Caki2 (cell line): ENCODE measurements at places on chromosomes 6 and 20. TPM values are rescaled to one million over a fixed set of nuclear protein-coding genes. Genes with fewer than 3 reads are reported as not detected.

DNA sequence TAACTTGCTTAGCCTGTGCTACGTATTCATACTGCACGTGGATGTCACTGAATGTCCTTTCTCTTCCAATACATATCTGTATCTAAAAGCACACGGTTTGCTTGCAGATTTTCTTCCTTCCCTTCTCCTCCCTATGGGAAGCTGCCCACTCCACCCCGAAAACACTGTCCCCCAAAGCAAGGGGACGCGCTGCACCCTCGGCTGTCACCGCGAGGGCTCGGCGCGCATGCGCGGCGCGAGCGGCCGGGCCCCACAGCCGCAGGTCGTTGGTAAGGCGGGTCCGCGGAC is 659 bp downstream of the TMX4 start:
- DNase-seq = peak; percentile 85

- DNase-seq = no peak
Observed at GRCh38 chr6:156866220-156867015, 89.2 kb downstream of the ARID1B start.

DNA sequence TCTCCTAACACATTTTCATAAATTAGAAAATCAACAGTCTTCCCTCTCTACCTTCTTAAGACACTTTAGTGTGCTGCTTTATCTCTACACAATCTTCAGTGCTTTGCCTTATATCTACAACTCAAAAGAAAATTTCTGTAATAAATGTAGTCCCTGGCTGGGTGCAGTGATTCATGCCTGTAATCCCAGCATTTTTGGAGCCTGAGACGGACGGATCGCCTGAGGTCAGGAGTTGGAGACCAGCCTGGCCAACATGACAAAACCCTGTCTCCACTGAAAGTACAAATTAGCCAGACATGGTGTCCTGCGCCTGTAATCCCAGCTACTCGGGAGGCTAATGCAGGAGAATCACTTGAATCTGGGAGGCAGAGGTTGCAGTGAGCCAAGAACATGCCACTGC is 9.7 kb upstream of the EDN1 start:
- no peak for DNase-seq

DNA sequence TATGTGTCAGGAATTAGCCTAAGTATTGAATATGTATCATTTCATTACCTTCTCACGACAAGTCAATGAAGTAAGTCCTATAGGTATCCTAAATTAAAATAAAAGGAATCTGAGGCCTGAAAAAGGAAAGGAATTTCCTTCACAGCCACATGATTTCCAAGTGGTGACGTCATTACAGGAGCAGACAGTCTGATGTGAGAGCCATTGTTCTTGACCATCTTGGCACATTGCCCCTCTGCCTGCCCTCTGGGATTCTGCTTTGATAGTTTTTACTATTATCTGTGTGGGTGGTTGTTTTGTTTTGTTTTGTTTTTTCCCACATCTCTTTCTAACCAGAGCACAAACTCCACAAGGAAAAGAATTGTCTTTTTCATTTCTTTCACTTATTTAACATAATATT is 219.8 kb upstream of the UFL1 start:
- DNase-seq = peak; percentile 55

DNA sequence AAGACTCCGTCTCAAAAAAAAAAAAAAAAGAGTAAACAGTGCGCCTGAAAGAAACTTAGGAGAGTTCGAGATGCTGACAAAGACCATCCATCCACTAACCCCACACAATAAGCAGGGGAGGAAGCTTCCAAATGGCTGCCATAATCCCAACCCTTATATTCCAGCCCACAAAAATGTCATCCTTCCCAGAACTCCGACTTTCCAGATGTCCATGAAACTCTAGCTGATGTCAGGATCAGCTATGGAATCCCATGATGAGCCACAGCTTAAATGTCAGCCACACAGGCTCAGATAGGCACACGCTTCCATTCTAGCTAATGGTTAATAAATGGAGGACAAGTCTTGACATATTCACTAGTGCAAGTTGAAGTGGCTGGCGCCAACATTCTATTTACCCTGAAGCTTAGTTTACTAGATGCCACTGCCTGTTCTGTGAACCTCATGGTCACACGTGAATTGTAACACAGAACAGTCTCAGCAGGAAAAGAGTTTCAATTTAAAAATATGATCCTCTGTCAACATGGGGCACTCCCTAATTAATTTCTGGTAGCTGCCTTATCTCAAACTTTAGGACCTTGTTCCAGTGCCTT is 75.5 kb downstream of the FOXF2 start:
- no peak for DNase-seq

- DNase-seq = no peak
Observed at GRCh38 chr6:170131351-170131750, 159.5 kb downstream of the DLL1 start.

- DNase-seq = peak; percentile 18
Observed at GRCh38 chr20:47067776-47068175, 173.1 kb downstream of the EYA2 start.

GRCh38 chr6:43946641-43947363 is 176.8 kb downstream of the VEGFA start:
- no peak for DNase-seq

GRCh38 chr6:35914536-35914935 is 6.4 kb downstream of the SRPK1 start:
- no peak for DNase-seq

- no peak for DNase-seq
Observed at GRCh38 chr20:34951652-34952051, 4.0 kb downstream of the GSS start.

GRCh38 chr20:45833883-45834796 is 541 bp downstream of the SNX21 start:
- peak; percentile 87 for DNase-seq

GRCh38 chr6:114108119-114109002 is 137.4 kb upstream of the HDAC2 start:
- peak; percentile 26 for DNase-seq

DNA sequence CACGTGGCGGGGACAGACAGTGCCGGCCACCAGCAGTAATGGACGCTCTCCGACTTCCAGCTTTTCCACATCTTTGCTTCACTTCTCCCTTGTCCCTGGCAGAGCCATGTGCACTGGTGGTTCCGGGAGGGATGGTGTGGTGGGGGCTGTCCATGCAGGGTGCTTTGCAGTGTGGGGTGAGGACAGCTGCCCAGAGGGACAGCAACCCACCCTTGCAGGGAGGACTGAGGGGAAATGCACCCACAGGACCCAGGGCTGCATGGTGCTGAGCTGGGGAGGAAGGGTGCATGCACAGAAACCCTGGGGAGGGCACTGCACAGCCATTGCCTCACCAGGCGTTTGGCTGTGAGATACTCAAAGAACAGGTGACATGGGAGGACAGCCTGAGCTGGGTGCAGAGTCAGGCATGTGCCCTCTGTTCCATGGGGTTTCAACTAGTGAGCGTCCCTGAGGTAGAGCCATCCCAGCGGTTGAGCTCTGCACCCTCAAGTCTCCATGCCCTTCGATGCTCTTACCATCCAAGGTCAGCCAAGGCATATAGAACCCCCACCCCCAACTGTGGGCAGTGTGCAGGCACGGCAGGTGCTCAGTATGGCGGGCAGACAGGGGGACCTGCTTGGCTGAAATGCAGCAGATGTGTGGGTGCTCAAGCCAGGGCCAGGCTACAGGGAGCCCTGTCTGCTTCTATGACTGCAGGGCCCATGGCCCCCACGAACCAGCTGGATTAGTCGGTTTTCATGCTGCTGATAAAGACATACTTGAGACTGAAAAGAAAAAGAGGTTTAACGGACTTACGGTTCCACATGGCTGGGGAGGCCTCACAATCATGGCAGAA is 239.7 kb downstream of the TTLL2 start:
- no peak for DNase-seq

DNA sequence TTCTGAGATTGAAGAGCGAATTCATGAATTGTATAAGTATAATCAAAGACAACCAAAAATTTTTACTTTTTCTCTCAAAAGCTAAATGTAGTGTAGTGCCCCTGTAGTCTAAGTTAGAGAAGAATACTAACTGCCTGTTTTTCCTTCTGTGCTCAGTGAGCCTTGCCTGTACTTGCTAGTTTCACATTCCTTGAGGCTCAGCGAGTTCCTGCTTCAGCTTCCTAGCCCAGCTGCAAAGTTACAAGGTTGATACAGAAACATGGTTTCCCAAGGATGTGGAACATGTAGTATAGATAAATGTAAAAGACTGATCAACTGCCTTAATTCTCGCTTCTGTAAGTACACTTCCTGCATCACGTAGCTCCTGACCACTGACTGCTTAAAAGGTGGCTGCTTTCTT is 33.1 kb upstream of the SEC63 start:
- no peak for DNase-seq

GRCh38 chr20:23644164-23644563 is 6.4 kb upstream of the CST3 start:
- DNase-seq = no peak

- DNase-seq = no peak
Observed at GRCh38 chr20:33929917-33930316, 63.8 kb upstream of the RALY start.

DNA sequence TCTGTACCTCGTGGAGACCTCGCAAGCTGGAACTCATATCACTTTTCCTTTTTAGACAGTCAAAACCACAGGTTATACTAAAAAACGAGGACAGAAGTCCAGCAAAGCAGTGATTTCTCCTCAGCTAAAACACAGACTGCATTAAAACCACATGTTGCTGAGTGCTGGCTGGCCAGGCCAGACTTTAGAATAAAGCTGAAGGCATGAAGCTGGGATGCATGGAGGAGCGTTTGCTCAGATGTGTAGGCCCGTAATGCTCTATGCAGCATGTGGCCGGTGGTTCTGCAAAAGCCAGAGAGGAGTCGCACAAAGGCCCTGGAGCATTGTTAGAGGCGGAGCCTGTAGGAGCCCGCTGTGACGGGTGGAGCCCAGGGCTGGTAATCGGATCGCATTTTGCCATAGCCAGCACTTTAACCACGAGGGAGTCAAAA is 83.6 kb downstream of the SMOC2 start:
- no peak for DNase-seq

GRCh38 chr6:147942363-147942762 is 400.3 kb upstream of the SASH1 start:
- no peak for DNase-seq

DNA sequence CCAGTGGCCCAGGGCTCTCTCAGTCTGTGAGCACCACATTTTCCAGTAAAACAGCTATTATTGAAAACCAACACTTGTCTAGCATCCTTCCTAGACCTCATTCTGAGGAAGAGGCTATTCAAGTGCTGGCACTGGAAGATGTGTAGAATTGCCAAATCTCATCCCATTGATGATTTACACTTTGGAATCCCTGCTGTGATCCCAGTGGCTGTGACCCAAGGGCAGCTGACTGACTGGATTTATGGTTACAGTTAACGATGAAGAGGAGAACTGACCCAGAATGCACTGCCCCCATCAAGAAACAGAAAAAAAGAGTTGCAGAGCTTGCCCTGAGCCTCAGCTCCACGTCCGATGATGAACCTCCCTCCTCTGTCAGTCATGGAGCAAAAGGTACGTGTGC is 2.4 kb downstream of the CMTR1 start:
- DNase-seq = peak; percentile 40

DNA sequence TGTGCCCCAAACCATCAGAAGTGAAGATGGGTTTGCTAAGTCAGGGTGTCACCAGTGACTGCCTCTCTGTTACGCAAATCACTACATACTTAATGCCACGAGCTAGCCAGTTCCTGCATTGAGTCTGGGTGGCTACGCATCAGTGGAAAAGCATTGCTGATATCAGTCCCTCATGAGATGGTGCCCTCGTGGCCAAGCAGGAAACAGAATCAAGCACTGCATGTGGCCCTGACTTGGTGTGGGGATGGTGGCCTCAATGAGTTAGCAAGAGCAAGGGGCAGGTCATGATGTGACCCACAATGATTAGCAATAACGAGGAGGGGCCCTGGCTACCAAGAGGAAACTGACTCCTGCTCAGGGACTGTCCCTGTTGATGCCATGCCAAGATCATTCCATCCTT is 51.6 kb upstream of the FNDC1 start:
- DNase-seq = no peak

DNA sequence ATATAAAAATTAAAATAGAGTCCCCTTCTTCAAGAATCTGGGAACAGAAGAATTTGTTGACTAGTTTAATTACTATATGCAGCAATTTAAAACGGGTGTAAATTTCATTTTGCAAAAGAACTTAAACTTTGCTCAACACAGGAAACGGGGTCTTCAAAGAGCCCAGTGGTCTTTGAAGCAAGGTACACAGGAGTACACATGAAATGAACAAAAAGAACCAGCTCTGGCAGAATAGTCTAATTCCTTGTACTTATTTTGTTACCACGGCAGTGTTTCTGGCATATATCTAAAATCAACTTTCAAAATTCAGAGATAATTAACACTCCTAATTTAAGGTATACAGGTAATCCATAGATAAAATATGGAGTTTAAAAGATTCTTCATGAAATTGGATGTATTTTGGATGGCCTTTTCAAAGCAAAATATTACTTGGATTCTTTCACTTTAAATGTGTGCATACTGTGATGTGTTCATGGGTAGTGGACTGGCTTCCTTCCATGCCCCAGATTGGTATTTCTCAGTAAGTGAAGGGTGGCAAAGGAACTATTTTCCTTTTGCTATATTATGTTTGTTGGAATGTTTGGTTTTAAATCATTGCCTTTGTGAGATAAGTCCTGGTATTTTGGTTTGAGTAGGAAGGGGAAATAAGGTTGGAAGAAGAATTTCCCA is 96.8 kb upstream of the THEMIS start:
- no peak for DNase-seq

- DNase-seq = no peak
Observed at GRCh38 chr6:151961809-151962208, 154.3 kb downstream of the ESR1 start.

- DNase-seq = no peak
Observed at GRCh38 chr6:136740050-136740974, 52.0 kb downstream of the MAP3K5 start.

STMN3 gene
- total RNA-seq = 70.6 and 73.0 TPM in 2 replicates

GSTA3 gene
- total RNA-seq = 0.61 TPM in 1 of 2 replicates, not detected in the other

ZSCAN26 gene
- total RNA-seq = 20.0 and 29.9 TPM in 2 replicates

TMEM14A gene
- total RNA-seq = 101 and 113 TPM in 2 replicates

CCM2L gene
- 21.5 and 29.4 TPM in 2 replicates for total RNA-seq

CLVS2 gene
- not detected in 2 replicates for total RNA-seq

SAMD3 gene
- total RNA-seq = not detected in 2 replicates

NKAIN2 gene
- total RNA-seq = 1.1 and 2.5 TPM in 2 replicates

IRAK1BP1 gene
- total RNA-seq = 2.1 and 2.7 TPM in 2 replicates

NKAIN4 gene
- 2.9 and 5.0 TPM in 2 replicates for total RNA-seq

TBX18 gene
- not detected in 2 replicates for total RNA-seq

CPXM1 gene
- total RNA-seq = not detected in 2 replicates

GUCA1A gene
- total RNA-seq = not detected in 2 replicates

ADA gene
- total RNA-seq = 33.6 and 102 TPM in 2 replicates

SPAG4 gene
- total RNA-seq = 40.6 and 79.6 TPM in 2 replicates

SYCP2L gene
- total RNA-seq = 0.37 TPM in 1 of 2 replicates, not detected in the other

EFCAB8 gene
- not detected in 2 replicates for total RNA-seq
